ENCODE measurements at places on chromosomes 11 and 22. TPM values are rescaled to one million over a fixed set of nuclear protein-coding genes. Genes with fewer than 3 reads are reported as not detected.

OR52H1 gene
- total RNA-seq: not detected

KCNJ1 gene
- total RNA-seq: not detected

CDON gene
- total RNA-seq: 3.2 TPM

OR51A2 gene
- not detected for total RNA-seq

RIMBP3B gene
- 0.51 TPM for total RNA-seq

GPR83 gene
- 0.08 TPM for total RNA-seq

KCNQ1 gene
- total RNA-seq: 0.32 TPM

EPS8L2 gene
- total RNA-seq: 77.4 TPM

OR51A7 gene
- total RNA-seq: not detected

MB gene
- total RNA-seq: 6.7 TPM

LMO2 gene
- total RNA-seq: 0.22 TPM

KCNJ5 gene
- 0.02 TPM for total RNA-seq

ARHGAP8 gene
- total RNA-seq: 1.3 TPM

TRIM29 gene
- 11.1 TPM for total RNA-seq

FREY1 gene
- total RNA-seq: 0.25 TPM

SHISA8 gene
- 0.18 TPM for total RNA-seq

TSPAN18 gene
- total RNA-seq: 2.4 TPM

SH3BP1 gene
- total RNA-seq: 2.0 TPM

LYVE1 gene
- total RNA-seq: 0.13 TPM

TMEM151A gene
- 3.3 TPM for total RNA-seq

CCDC116 gene
- 0.06 TPM for total RNA-seq

C11orf87 gene
- total RNA-seq: 0.01 TPM

FDX1 gene
- total RNA-seq: 16.4 TPM

SYT8 gene
- not detected for total RNA-seq

Data from A549 treated with CORT108297 at 1 μM for 4 hours (cell line).